ENCODE measurements at places on chromosomes 5 and 9. TPM values are rescaled to one million over a fixed set of nuclear protein-coding genes. Genes with fewer than 3 reads are reported as not detected.

QRFP gene
- total RNA-seq: not detected

GRCh38 chr9:27088981-27089380 is 20.0 kb upstream of the TEK start:
- no peak for DNase-seq

ADRB2 gene
- 1.1 TPM for total RNA-seq

DNA sequence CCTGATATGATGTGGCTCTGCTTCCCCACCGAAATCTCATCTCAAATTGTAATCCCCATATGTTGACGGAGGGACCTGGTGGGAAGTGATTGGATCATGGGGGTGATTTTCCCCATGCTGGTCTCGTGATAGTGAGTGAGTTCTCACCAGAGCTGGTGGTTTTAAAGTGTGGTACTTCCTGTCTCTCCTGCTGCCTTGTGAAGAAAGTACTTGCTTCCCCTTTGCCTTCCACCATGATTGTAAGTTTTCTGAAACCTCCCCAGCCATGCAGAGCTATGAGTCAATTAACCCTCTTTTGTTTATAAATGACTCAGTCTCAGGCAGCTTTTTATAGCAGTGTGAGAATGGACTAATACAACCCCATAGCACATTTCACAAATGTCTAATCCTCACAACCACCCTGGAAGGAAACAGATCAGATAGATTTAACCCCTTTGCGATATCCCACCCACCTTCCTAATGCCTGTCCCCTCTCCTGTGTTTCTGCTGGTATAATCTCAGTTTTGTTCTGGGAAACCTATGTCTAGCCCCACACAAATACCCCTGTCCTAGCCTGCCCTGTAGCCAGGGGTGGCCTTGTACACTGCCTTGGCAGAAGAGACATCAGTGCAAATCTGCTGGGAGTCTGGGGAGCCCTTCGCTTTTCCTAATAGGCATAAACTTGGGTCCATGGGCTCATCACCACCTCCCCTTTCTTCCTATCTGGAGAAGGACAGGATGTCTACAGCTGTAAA is 157.0 kb upstream of the RAI14 start:
- peak; percentile 37 for DNase-seq

- DNase-seq: no peak
Observed at GRCh38 chr5:32131604-32132003, 42.5 kb downstream of the GOLPH3 start.
